SK-N-MC (cell line): ENCODE measurements at places on chromosomes 2 and 18.

- no peak for DNase-seq
Observed at GRCh38 chr2:177921726-177922125, 150.9 kb downstream of the PDE11A start.

GRCh38 chr2:7899923-7900322 is 781.9 kb upstream of the ID2 start:
- no peak for DNase-seq

DNA sequence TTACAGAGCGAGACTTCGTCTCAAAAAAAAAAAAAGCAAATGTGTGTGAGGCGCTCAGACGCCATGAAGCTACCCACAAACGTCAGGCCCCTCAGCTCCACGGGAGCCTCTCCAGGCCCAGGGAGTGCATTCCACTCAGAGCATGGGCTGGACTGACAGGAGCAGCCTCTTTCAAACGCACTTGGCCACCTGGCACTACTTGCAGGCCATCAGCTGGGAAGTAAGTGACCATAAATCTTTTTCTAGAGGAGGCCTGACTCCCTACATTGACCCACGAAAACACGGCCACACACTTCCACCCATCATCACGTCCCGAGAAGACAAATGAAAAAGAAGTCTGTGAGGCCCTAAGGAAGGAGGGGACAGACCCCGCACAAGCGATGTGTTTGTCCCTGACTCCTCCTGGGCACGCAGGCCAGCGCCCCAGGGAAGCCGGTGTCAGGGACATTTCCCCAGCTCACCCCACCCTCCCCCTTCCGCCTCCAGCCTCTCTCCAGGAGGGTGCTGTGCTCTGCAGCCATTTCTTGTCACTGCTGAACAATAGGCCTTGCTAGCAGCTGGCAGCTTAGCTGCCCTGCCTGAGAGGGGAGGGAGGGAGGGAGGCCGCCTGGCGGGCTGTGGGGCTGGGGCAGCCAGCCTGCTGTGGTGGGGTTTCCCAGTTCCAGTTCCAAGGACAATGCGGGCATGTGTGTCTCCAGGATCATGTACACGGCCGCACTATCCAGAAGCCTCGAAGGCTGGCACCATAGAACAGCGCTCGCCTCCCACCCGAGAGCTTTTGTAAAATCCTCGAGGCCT is 26.6 kb downstream of the SERTAD2 start:
- no peak for DNase-seq

GRCh38 chr2:219133976-219134375 is 26.6 kb downstream of the NHEJ1 start:
- no peak for DNase-seq

- DNase-seq: peak; percentile 83
Observed at GRCh38 chr2:79993144-79993543, 311.4 kb downstream of the LRRTM1 start.
